ENCODE measurements at places on chromosomes 4 and X.

DNA sequence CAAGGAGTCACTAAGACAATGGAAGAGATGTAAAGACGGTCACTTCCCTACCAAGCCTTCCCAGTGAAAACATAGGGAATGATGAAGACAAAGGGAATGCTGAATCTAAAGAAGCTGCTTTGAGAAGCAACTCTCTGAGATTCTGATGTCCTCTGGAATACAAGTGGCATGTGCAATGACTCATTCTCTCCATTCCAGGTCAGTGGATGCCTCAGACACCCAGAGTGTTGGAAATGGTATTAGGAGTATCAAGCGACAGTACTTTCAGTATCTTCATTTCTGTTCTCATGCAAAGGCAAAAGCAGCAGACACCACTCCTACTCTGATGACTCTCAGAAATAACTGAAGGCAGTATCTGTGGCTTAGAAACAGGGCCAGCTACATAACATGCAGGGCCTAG is 102.6 kb downstream of the FSTL5 start:
- DNase-seq: no peak

GRCh38 chrX:98071331-98071730 is 1187.6 kb downstream of the RPA4 start:
- DNase-seq: no peak

- peak; percentile 18 for DNase-seq
Observed at GRCh38 chrX:9555354-9555753, 90.5 kb downstream of the TBL1X start.

- DNase-seq: no peak
Observed at GRCh38 chr4:41573502-41574001, 35.6 kb downstream of the LIMCH1 start.

- DNase-seq: no peak
Observed at GRCh38 chr4:179607003-179607402, 2164.8 kb upstream of the AGA start.

All from suppressor macrophage treated with lipopolysaccharide for 1 hour (primary cell).